ENCODE measurements at places on chromosomes 2 and 18.

GRCh38 chr18:26568926-26569665, 20.7 kb upstream of the KCTD1 start:
- H3K4me1 ChIP-seq, result no peaks in the 10 kb centered on the region
- H3K36me3 ChIP-seq, result no peaks in the 10 kb centered on the region
- H3K27ac ChIP-seq, result no peak overlapping the region
- H3K27me3 ChIP-seq, result no peaks in the 10 kb centered on the region

GRCh38 chr2:189698020-189698887, 23.8 kb downstream of the ANKAR start:
- H3K27ac ChIP-seq, result no peak overlapping the region
- H3K27me3 ChIP-seq, result no peaks in the 10 kb centered on the region
- no peak overlapping the region for H3K4me3 ChIP-seq
- DNase-seq, result no peak

DNA sequence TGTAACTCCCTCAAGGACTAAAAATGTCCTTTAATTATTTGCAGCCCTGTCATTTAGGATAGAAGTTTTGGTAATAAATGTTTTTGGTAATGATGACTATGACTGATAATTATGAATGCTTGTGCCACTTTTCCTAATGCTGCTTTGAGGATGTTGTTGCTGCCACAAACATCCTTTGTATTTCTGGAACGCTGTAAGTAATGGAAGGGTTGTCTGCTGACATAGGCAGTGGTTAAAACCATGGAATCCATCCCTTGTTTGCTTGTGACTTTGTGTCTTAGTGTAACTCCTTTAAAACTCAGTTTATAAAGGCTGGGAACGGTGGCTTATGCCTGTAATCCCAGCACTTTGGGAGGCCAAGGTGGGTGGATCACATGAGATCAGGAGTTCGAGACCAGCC, 19.8 kb upstream of the LPIN2 start:
- no peak overlapping the region for H3K27ac ChIP-seq
- H3K36me3 ChIP-seq, result no peaks in the 10 kb centered on the region
- no peak overlapping the region for H3K4me3 ChIP-seq

DNA sequence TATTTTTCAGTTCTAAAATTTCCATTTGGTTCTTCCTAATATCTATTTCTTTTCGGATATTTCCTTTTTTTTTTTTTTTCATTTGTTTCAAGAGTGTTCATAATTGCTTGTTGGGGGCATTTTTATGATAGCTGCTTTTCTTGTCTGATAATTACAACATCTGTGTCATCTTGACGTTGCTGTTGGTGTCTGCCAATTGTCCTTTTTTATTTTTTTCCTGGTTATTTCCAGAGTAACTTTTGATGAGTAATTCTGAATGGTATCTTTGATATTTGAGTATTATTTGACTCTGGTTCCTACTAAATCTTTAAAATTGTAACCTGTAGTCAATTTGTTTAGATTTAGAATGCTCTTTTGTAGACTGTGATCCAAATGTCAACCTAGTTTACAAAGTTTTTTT, 51.3 kb upstream of the CHRNA1 start:
- no peaks in the 10 kb centered on the region for H3K27me3 ChIP-seq
- H3K4me3 ChIP-seq, result no peak overlapping the region
- no peak overlapping the region for H3K27ac ChIP-seq

GRCh38 chr18:31977270-31977872, 34.4 kb upstream of the TRAPPC8 start:
- no peak for DNase-seq
- H3K27ac ChIP-seq, result no peak overlapping the region
- no peak overlapping the region for H3K4me3 ChIP-seq
- peaks cover 2% of the 10 kb centered on the region for H3K27me3 ChIP-seq
- H3K36me3 ChIP-seq, result no peaks in the 10 kb centered on the region
- no peaks in the 10 kb centered on the region for H3K4me1 ChIP-seq

GRCh38 chr2:59752512-59752911, 800.9 kb downstream of the BCL11A start:
- no peaks in the 10 kb centered on the region for H3K27me3 ChIP-seq
- no peak for DNase-seq
- H3K4me3 ChIP-seq, result no peak overlapping the region
- no peaks in the 10 kb centered on the region for H3K36me3 ChIP-seq

DNA sequence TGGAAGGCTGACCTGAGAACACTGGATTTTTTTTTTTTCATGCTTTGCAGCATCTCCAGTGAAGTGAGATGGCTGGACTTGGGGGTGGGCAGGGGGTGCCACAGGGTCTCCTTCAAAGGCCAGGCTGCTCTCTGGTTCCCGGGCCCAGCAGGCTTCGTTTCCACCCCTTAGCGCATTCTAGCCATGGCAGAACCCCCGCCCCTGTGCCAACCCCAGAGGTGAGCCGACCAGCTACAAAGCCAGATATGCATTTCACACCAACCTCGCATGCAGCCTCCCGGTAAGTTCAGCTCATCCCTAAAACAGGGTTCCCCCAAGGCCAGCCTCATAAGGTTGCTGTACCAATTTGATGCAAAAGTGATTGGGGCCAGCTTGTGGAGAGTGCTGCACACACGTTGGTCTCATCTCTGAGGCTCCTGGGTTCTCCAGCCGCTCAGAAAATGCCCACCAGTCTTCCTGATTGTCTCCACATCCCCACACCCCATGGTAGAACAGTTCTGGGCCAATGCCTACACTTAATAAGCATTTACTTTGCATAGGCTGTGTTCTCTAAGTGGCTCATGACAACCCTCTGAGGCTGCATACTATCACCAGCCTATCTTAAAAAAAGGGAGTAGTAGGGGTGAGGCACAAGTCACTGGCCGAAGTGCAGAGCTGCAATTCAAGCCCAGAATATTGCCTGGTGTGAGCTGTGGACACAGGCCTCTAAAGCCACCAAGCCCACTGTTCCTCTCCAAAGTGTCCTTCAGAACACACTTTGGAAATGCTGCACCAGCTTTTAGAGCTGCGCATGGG, 23.3 kb downstream of the SMAD7 start:
- H3K27ac ChIP-seq, result no peak overlapping the region
- H3K27me3 ChIP-seq, result no peaks in the 10 kb centered on the region
- no peaks in the 10 kb centered on the region for H3K36me3 ChIP-seq
- peak; percentile 71 for DNase-seq
- no peak overlapping the region for H3K4me3 ChIP-seq
- H3K4me1 ChIP-seq, result peaks cover 3% of the 10 kb centered on the region

GRCh38 chr2:126994340-126994777, 95.7 kb downstream of the TEX51 start:
- H3K27ac ChIP-seq, result no peak overlapping the region
- H3K27me3 ChIP-seq, result no peaks in the 10 kb centered on the region
- no peaks in the 10 kb centered on the region for H3K4me1 ChIP-seq
- no peak for DNase-seq
- no peaks in the 10 kb centered on the region for H3K36me3 ChIP-seq

- no peak overlapping the region for H3K27ac ChIP-seq
- no peak overlapping the region for H3K4me3 ChIP-seq
- H3K36me3 ChIP-seq, result no peaks in the 10 kb centered on the region
- H3K27me3 ChIP-seq, result no peaks in the 10 kb centered on the region
- H3K4me1 ChIP-seq, result no peaks in the 10 kb centered on the region
- DNase-seq, result no peak
Measured at GRCh38 chr18:57941841-57942489, 102.1 kb upstream of the NEDD4L start.

DNA sequence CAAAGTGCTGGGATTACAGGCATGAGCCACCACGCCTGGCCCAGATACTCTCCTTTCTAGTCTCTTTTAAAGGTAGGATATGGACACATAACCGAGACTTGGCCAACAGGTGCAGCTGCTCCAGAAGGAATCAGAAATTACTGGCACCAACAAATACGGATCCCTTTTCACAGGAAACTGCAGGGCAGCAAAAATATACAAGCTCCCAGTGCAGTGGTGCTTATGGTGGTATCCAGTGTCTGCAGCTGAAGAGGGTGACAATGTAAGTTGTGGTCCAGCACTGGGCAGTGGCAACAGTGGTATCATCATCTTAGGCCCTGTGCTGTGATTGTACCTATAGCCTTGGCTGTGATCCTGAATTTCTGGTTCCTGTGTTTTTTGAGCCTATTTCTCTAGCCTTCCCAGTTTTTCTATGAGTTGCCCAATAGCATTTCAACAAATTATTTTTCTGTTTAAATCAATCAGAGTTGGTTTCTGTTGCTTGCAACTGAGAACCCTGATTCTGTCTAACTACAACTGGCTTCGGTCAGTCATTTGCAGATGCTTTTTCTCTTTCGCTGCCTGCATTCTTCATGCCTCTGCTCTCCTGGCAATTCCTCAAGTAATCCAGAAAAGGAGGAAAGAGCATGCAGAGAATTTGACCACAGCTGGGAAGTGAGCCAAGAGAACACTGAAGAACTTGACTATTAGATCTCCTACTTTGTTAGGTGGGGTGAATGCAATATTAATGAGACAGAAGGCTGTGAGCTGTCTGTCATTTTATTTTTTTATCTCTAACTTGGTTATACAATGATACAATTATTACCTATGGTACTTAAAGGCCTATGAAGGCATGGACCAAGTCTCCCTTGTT, 30.8 kb upstream of the EML4 start:
- H3K27ac ChIP-seq, result no peak overlapping the region
- no peak for DNase-seq
- no peak overlapping the region for H3K4me3 ChIP-seq

DNA sequence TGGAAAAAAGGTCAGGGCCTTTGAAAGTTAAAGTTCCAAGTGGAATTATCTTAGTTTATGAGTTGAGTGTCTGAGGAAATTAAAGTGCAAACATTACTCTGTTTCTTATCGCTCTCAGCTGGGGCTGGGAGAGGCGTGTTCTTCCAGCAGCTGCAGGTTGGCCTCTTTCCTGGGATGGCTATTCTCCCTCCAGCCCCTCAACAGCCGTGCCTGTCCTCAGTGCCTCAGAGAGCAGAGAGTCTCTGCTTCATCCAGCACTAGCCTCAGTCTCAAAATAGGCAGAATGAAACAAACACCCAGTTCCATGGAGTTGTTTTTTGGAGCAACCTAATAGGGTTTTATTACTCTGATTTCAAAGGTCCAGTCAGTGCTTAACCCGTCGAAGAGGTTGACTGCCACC, 298.1 kb downstream of the GALR1 start:
- no peak overlapping the region for H3K27ac ChIP-seq
- H3K36me3 ChIP-seq, result no peaks in the 10 kb centered on the region
- H3K4me1 ChIP-seq, result no peaks in the 10 kb centered on the region
- no peak overlapping the region for H3K4me3 ChIP-seq
- DNase-seq, result no peak

DNA sequence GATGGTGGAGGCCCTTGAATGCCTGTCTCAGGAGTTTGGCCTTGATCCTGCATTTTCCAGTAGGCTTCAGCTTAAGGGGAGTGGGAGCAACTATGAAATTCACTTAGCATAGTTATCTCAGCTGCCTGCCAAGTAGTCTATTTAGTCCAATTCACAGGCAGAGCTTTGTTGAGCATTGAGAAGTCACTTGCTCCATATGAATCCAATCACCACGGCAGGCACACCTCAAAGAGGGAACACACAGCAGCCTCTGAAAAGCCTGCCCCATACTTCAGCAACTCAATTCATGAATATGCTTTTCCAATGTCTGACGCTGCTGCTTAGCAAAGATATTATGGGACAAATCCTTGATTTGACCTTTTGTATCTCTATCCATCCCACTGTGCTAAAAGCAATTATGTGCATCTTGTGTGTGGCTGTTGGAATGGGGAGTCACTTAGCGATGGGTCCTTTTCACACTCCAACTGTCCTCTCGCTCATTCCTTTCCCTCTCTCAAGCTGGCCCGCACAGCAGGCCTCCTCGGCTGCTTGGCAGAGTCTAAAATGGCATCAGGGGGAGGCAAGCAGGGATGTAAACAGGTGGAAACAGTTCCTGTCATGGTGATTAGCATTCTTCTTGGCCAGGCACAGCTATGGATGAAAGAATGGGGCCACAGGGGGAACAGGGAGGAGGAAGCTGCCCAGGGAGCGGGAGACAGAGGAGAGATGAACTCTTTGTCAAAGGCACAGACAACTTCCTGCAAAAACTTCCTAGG, 56.0 kb upstream of the LRPPRC start:
- no peak overlapping the region for H3K4me3 ChIP-seq
- DNase-seq, result no peak
- no peaks in the 10 kb centered on the region for H3K27me3 ChIP-seq

DNA sequence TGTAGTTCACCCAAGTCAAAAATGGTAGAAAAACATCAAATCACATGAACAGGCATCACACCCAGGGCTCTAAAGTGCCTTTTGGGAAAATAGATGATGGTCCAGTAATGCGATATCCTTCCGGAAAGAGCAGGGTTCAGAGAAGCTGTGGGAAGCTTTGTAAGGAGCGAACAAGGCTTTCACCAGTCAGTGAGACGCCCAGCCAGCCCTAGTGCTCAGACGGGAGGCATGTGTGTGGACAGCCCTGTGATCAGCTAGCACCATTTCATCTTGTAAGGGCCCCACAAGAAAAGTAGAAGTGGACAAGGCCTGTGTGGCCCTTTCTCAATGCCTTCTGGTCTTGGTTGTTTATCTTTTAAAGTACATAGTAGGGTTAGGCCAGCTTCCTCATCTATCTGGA, 76.1 kb downstream of the SMIM21 start:
- H3K4me1 ChIP-seq, result no peaks in the 10 kb centered on the region
- H3K27ac ChIP-seq, result no peak overlapping the region
- DNase-seq, result no peak
- H3K36me3 ChIP-seq, result no peaks in the 10 kb centered on the region
- no peak overlapping the region for H3K4me3 ChIP-seq

DNA sequence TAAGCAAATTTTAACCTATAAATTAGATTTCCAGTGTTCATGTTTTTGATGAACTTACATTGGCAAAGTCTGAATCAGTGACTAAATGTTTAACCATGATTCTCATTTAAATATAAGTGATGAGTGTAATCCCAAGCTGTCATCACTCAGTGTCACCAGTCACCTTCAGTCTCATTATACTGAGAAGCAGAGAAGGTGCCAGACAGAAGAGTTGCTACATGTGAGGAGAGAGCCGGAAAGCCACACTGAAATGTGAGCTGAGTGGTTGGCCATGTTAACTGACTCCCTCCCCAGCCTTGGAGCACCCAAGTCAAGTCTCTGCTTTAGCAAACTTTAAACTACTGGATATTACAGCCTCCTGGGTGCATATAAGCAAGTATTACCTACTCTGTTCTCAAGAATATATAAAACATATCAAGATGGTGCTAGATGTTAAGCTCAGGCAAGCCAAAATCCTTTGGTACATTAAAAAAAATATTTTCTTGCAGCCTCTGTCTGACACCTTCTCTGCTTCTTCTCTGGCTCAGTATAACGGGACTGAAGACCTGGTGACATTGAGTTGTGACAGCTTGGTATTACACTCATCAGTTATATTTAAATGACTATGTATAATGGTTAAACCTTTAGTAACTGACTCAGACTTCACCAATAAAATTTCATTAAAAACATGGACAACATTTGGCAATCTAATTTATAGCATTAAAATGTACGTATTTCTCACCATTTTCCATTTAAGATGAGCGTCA, 75.8 kb upstream of the MAP3K20 start:
- DNase-seq, result no peak
- H3K27ac ChIP-seq, result no peak overlapping the region
- no peaks in the 10 kb centered on the region for H3K4me1 ChIP-seq

GRCh38 chr18:76495435-76496193, 572 bp upstream of the ZNF516 start:
- H3K4me3 ChIP-seq, result peak overlapping the region; percentile 54
- DNase-seq, result peak; percentile 83
- H3K27me3 ChIP-seq, result no peaks in the 10 kb centered on the region
- H3K4me1 ChIP-seq, result no peaks in the 10 kb centered on the region
- H3K36me3 ChIP-seq, result no peaks in the 10 kb centered on the region
